ENCODE measurements at places on chromosomes 3 and 15. TPM values are rescaled to one million over a fixed set of nuclear protein-coding genes. Genes with fewer than 3 reads are reported as not detected.

DNA sequence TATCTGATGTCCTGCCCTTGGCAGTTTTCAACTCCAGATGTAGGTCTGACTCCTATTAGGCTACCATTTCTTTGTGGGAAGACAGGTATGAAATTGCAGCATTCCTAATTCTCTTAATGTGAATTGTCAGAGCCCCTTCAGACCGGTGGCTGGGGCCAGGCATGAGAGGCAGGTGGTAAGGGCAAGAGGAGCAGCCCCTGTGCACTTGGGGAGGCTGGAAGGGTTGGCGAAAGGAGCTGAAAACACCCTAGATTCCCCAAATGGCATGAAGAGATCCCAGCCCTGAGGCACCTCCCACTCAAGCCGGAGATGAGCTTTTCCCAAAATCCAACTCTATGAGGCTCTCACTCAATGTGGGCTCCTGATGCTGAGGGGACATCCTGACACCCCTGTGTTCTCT lies 453.2 kb downstream of the NR2F2 start:
- no peak for DNase-seq

GRCh38 chr3:123637841-123638240 lies 53.0 kb upstream of the HACD2 start:
- DNase-seq = no peak

DNA sequence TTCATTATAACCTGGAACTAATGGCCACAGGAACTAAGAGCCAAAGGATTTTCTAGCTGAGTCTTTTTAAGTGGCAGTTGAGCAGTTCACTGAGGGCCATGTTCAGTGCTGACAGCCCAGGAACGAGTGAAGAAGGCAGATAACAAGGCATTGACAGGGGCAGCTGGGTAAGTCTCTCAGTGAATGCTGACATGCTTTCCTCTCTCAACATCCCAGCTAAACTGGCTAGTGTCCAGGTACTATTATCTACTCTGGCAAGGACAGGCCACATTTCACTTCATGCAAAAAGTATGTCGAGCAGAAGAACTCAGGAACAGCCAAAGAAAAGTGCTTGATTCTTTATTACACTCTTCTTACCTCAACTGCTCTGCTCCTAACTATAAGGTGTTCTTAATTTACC lies 515.9 kb downstream of the NLGN1 start:
- DNase-seq = no peak

DNA sequence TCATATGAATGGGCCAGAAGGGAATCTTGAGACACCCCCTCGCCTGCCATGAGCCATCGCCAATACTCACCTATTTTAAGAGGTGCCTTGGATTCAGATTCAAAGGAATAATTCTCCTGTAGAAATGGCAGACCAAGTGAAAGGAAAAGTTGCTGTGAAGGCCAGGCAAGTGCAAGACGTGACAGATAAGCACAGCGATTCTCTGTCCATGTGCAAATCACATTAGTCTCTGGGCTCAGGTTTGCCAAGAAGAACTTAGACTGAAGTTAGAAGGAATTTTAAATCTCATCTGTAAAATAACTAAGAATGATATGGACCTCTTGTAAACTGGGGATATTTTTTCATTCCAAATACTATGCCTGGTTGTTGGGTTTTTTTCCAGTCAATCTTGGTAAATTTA lies 173.6 kb downstream of the UACA start:
- DNase-seq = no peak

DNA sequence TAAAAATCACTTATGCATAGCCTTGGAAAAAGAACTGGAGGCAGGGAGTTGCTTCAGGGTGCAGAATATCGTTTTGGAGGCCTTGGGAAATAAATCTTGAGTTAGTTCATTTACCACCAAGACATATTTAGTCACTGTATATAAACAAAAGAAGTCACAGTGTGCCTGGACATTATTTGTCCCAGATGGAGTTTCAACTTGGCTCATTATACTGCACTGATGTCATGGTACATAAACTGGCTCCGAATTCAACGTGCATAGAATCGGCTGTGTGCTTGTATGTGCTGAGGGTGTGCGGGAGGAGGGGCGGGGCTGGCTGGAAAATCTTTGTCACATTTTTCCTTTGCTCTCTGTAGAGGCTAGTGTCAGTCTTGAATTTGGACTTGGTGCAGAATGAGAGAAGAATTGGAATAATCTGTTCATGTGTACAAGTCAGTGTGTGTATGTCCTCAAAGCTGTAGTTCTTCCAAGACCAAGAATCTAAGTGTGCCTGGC lies 86.6 kb downstream of the FNDC3B start:
- DNase-seq = no peak

Gene PLS1
- total RNA-seq = 29.8 TPM

- no peak for DNase-seq
Observed at GRCh38 chr3:114218578-114219185, 18.7 kb downstream of the ZNF80 start.

DNA sequence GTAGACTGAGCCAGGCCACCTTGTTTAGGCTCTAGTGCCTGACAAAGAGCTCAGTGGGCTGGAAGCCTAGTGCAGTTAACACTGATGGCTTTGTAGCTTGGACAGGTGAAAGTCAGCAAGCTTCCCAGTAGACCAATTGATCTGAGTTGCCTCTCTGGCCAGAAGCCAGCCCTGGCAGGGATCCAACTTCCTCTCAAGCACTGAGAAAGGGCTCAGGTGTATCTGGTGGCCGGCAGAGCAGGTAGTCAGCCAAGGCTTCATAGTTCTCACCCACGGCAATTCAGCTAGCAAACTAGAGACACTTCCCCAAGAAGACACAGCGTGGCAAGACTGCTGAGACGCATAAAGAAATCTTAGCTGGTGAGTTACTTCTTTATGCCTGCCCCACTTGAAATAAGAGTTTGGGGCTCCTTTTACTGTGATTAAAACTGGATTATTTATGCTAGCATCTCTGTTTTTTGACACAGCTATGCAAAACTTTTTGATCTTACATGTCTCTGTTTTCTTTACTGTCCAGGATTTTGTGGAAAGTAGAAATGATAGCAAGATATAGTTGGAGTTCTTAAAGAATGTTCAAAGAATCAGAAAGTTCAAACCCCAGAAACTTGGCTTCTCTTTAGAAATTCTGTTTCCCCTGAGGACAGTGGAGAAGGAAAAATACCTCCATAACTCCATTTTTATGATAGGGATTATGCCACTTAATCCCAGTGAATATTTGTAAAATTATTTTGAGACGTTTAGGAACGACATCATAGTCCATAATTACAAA lies 8.4 kb upstream of the CA12 start:
- DNase-seq = no peak

Measured in urinary bladder (tissue), 4 donors.